ENCODE measurements at places on chromosomes 7 and 10.

- no peak for DNase-seq
Measured at GRCh38 chr7:15143121-15143520, 240.6 kb upstream of the DGKB start.

DNA sequence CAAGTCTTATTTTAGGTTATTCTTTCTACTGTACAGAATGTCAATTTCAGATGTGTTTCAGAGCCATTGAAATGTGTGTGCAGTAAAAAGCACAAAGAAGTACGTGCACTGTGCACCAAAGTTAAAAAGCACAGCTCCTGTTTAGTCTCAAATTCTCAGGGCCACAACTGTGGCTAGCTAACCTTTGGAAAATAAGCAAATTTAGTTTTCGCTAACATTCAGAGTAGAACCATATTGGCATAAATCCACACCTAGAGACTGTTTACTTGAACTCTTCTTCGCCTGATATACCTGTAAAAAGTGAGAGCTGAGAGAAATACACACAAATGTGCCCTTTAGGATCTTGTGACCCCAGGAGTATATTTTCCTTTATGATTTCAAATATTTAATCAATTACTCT, 353.9 kb downstream of the TFEC start:
- no peak for DNase-seq

DNA sequence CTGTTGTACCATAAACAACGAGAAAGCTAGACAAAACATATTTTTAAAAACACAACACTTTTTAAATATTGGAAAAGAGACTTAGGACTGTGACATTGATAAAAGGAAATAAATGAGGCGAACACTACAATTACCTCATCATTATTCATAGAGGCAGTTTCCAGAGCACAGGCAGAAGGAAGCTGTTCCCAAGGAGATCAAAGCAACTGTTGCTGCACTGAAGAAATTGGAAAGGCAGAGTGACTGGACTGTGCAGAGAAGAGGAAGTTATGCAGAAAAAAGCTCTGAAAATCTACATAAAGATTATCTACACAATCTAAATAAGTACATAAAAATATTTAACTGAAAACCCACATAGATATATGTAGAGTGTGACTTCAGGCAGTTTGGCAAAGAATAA, 32.8 kb downstream of the MYO3A start:
- DNase-seq: no peak

DNA sequence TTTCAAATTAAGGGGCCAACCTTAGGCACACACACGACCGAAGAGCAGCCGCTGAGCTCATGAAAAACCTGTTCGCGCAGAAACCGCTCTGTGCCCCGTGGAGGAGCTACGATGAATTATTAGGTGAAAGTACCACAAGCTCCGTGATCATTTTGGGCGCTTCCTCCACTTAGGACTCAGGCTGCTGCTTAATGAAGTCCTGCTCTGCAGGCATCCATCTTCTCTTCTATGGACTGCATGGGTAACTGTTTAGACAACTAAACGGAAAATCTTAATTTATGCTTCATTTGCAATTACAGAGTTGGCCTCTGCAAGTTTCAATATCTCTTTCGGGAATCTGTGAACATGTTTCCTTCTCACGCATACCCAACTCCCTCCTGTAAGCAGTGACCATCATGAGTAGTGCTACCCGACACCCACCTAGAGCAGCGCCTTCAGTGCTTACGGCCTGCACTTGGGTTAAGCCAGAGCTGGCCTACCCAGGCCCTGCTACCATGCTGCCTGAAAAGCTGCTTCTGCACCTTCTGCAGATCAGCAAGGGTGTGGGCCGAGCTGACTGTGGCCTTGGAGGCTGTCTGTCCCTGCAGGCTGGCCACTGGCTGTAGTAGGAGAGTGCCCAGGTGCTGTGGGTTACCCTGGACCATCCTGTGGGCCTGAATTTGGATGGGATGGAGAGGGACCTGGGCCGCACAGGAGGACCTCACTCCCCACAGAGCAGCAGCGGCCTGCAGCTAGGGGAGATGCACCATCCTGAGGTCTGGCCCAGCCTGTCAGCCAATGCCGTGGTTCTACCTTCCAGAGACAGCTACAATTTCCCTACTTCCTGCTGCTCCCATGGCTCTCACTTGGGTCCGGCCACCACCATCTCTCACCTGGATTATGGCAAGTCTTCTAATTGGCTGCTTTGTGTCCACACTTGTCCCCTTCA, 36.0 kb downstream of the GNA12 start:
- no peak for DNase-seq

DNA sequence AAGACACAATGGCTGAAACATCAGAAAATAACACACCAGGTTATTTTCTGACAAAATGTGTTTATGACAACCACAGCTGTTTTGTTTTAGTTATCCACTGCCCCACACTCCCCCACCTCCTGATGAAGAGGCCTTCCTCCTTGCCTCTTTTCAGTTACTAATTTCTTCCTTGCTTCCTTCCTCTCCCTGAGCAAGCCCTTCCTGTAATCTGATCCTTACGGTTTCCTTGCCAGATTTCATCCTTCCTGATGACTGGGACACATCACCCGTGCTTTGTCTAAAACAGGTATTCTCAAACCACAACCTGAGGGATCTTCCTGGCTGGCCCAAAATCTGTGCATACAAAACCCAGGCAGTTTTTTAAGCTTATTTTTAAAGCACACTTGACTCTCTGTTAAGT, 39.4 kb downstream of the CHST15 start:
- no peak for DNase-seq

DNA sequence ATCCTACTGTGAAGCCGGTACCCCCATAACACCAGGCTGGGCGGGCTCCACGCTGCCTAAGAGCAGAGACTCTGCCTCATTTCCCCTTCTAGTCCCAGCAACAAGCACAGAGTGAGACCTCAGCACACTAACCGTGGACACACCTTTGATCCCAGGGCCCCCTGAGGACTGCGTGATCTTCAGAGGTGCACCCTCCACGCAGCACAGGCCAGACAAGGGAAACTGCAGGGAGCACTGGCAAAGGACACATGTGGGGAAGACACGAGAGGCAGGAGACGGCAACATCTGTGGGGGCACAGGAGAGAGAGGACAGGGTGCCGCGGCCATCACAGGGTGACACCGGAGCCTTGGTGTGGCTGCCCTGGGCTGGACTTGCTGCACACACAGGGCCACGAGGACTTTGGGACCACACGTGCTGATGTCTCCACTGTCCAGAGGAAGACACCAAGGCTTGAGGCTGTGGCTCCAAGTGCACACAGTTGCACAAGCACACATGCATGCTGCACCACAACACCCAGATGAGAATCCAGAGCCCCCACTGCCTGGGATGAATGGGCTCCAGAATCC, 128.8 kb downstream of the PTPRN2 start:
- DNase-seq: no peak

GRCh38 chr10:11272915-11273389, 255.3 kb downstream of the CELF2 start:
- no peak for DNase-seq

- DNase-seq: no peak
Measured at GRCh38 chr7:155973451-155973997, 161.3 kb upstream of the SHH start.

GRCh38 chr7:50156706-50157105, 63.7 kb upstream of the ZPBP start:
- no peak for DNase-seq

- no peak for DNase-seq
Measured at GRCh38 chr7:45921699-45922519, 837 bp upstream of the IGFBP3 start.

DNA sequence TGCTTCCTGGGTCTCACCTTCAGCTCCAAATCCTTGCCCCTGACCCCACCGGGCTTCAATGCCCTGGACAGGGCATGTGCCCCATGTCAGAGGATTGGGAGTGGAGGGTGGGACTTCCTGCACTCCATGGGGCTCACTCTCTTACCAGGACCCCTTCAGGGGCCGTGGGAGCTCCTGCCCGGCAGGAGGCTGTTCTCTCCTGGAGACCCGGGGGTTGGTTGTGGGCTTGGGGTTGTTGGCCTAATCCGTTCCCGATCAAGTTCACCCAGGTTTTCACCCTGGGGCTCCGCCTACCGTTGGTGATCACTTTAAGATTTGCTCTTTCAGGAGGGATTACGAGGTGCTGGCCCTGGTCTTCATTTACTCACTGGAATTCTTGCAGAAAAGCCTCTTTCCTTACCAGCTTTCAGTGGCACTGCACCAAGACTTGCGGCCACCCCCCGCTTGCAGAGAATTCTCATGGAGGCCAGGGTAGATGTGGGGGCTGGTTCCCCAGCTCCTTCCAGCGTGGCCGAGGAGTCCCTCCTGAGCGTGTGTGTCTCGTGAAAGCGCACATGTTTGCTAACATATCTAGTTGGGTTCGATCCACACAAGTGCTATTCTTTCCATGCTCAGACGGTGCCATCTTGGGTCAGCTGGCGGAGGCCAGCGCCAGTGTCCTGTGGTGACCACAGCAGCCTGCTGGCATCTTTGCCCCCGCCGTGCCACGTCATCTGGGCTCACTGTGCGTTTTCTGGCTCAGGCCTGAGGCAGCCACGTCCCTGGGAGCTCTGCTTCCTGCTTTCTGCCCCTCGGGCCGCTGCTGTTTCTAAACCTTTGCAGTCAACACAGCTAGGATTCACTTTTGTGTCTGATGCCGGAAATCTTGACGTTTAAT, 15.6 kb downstream of the PWWP2B start:
- DNase-seq: no peak

GRCh38 chr7:104900525-104901239, 113.3 kb upstream of the KMT2E start:
- no peak for DNase-seq

DNA sequence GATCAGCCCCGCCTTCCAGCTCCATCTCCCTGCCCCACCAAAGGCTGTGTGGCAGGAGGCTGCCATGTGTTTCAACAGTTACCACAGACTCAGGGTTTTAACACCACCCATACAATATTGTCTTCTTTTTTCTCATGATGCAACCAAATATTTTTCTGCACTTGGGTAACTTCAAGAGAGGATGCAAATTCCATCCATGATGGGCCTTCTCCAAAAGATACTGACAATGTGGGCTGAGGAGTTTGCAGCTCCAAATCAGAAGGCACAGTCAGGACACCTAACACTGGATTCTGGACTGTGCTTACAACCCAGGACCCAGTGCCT, 347.9 kb downstream of the GRID1 start:
- DNase-seq: no peak

- DNase-seq: no peak
Measured at GRCh38 chr10:69696073-69696731, 66.2 kb downstream of the FAM241B start.

- no peak for DNase-seq
Measured at GRCh38 chr7:42617071-42617765, 294.7 kb downstream of the C7orf25 start.

DNA sequence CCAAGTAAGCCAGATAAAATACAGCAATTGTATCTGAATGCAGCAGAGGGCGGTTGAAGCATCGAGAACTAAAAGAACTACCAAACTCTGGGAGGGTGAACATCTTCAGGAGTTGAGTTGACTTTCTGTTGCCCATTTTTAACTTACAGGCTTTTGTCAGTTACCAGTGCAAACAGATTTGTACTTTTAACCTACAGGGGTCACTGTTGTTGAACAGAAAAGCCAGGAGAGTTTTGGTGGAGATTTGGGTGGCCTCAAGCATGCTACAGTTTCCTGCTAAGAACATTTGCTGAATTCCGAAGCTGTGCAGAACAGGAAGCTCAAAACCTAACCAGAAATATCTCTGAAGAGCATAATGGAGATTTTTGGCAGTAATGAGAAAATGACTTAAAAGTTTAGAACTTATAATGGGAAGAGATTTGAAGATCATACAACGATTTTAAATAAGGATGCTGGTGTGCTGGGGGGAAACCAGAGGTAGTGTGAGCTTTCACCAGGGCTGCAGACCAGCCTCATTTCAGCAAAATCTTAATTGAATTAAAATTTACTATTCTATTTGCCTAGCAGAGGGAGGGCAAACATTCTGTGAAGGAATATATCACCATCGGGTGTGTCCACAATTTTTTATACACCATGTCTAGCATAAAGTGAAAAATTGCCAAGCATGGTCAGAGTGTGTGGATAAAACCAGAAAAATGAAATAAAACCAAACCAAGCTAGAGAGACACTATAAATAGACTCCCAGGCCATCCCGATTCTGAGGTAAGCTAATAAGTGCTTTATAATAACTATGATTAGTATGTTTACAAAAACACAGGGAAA, 208.6 kb upstream of the CCDC6 start:
- no peak for DNase-seq

GRCh38 chr10:91614225-91614624, 18.6 kb downstream of the PPP1R3C start:
- no peak for DNase-seq

GRCh38 chr10:88138319-88138848, 275.0 kb downstream of the PTEN start:
- DNase-seq: no peak

DNA sequence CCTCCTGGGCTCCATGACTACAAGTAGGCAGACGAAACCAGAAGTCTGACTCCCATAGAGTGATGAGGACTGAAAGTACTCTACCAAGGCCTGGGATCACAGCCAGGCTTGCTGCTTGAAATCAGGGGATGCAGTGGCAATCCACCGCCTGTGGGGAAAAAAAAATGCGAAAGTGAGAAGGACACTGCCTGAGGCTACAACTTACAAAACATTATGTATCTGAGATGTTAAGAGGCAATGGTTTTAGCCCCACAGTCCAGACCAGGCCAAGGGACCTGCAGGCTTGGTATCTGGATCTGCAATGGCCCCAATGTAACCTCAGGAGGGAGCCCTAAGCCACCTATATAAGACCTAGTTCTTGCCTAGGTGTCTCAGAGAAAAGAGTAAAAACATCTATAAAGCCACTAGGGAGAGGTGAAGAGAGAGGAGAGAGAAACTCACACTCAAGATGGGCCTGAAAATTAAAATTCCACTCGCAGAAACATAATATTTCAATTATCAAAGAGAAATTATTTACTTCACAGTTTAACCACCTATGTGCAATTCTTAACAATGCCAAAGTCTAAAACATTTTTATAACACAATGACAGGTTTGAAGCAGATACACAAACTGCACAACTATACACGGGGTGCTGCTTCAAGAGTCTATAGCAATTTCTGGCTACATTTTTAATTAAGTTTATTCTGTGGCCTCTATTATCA, 13.9 kb downstream of the DNAJC1 start:
- no peak for DNase-seq

- DNase-seq: no peak
Measured at GRCh38 chr7:1968397-1969111, 264.2 kb downstream of the MAD1L1 start.

- no peak for DNase-seq
Measured at GRCh38 chr7:52794621-52795020, 240.8 kb upstream of the POM121L12 start.

DNA sequence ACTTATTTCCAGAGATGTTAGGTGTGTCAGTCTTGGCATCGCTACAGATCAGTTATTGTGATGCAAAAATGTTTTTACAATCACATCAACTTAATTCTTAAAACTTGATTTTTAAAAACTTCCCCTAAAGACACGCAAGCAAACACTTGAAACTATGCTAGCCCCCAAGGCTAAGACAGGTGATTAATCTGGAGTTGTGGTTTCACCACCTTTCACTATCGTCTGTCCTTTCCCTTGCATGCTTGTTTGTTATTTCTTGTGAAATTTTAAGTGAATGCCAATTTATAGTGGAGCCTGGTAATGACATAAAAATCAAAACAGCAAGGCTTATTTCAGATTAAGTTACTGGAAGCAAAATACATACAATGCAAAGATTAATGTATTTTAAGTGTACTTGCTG, 70.4 kb downstream of the SLC35B4 start:
- DNase-seq: no peak

- DNase-seq: no peak
Measured at GRCh38 chr10:22712956-22713852, 1.2 kb downstream of the PIP4K2A start.

- DNase-seq: no peak
Measured at GRCh38 chr7:70303309-70303708, 705.0 kb downstream of the AUTS2 start.
